A549 treated with dexamethasone at 1 μM for 4 hours (cell line): ENCODE measurements at places on chromosomes 7 and 10. TPM values are rescaled to one million over a fixed set of nuclear protein-coding genes. Genes with fewer than 3 reads are reported as not detected.

CDHR1 gene
- total RNA-seq, result 0.05 to 0.15 TPM (median 0.11 TPM) in 5 replicates

NUTM2E gene
- 0.26 to 0.48 TPM (median 0.40 TPM) in 5 replicates for total RNA-seq

TBXAS1 gene
- total RNA-seq, result 11.8 to 15.6 TPM (median 13.3 TPM) in 5 replicates

RP9 gene
- 31.3 to 34.0 TPM (median 32.3 TPM) in 5 replicates for total RNA-seq

FAM171A1 gene
- total RNA-seq, result 20.1 to 24.9 TPM (median 23.1 TPM) in 5 replicates

PHKG1 gene
- 0.39 to 0.77 TPM (median 0.54 TPM) in 5 replicates for total RNA-seq

VKORC1L1 gene
- total RNA-seq, result 23.1 to 36.1 TPM (median 30.5 TPM) in 5 replicates

GPR85 gene
- not detected in 5 replicates for total RNA-seq

ZNF248 gene
- 2.8 to 4.8 TPM (median 4.1 TPM) in 5 replicates for total RNA-seq

ANXA8L1 gene
- 97.3 to 134 TPM (median 106 TPM) in 5 replicates for total RNA-seq

MTERF1 gene
- 12.0 to 14.7 TPM (median 13.6 TPM) in 5 replicates for total RNA-seq

SLC13A4 gene
- total RNA-seq, result 0.13 to 0.22 TPM in 2 of 5 replicates, not detected in the others

SEMA3C gene
- total RNA-seq, result 53.5 to 113 TPM (median 83.6 TPM) in 5 replicates

DDC gene
- 0.67 to 1.3 TPM (median 0.91 TPM) in 5 replicates for total RNA-seq

UNC5B gene
- 2.8 to 5.0 TPM (median 4.7 TPM) in 5 replicates for total RNA-seq

GLI3 gene
- total RNA-seq, result 0.05 to 0.45 TPM (median 0.19 TPM) in 5 replicates

PRF1 gene
- 0.02 to 0.16 TPM (median 0.05 TPM) in 3 of 5 replicates, not detected in the others for total RNA-seq

VSTM4 gene
- 0.24 to 0.42 TPM (median 0.35 TPM) in 5 replicates for total RNA-seq

ADRA2A gene
- 0.10 to 0.27 TPM (median 0.18 TPM) in 5 replicates for total RNA-seq

ZCCHC24 gene
- total RNA-seq, result 2.2 to 3.7 TPM (median 3.3 TPM) in 5 replicates

PNLIP gene
- total RNA-seq, result 0.16 to 0.27 TPM (median 0.21 TPM) in 5 replicates

GIMAP7 gene
- total RNA-seq, result not detected in 5 replicates

HKDC1 gene
- total RNA-seq, result 9.0 to 13.3 TPM (median 10.3 TPM) in 5 replicates

NFE2L3 gene
- total RNA-seq, result 8.1 to 10.4 TPM (median 8.7 TPM) in 5 replicates

MLXIPL gene
- total RNA-seq, result 1.1 to 1.6 TPM (median 1.1 TPM) in 5 replicates

HMX3 gene
- not detected in 5 replicates for total RNA-seq

PRKAR2B gene
- 2.4 to 2.8 TPM (median 2.7 TPM) in 5 replicates for total RNA-seq

ATOH7 gene
- total RNA-seq, result 0.09 to 0.33 TPM (median 0.21 TPM) in 5 replicates

ANKRD2 gene
- 4.6 to 8.7 TPM (median 7.4 TPM) in 5 replicates for total RNA-seq

ASZ1 gene
- total RNA-seq, result not detected in 5 replicates

GBX1 gene
- 0.09 to 0.22 TPM (median 0.13 TPM) in 4 of 5 replicates, not detected in the other for total RNA-seq

ELFN1 gene
- total RNA-seq, result 0.24 to 0.37 TPM (median 0.33 TPM) in 5 replicates

AOAH gene
- total RNA-seq, result 0.11 to 0.16 TPM in 2 of 5 replicates, not detected in the others

CBX3 gene
- total RNA-seq, result 199 to 274 TPM (median 215 TPM) in 5 replicates

CYP26A1 gene
- total RNA-seq, result 2.5 to 3.2 TPM (median 2.6 TPM) in 5 replicates

ABCA13 gene
- total RNA-seq, result 0.01 to 0.06 TPM (median 0.05 TPM) in 5 replicates

SYCE1 gene
- total RNA-seq, result not detected in 5 replicates

TMEM213 gene
- total RNA-seq, result not detected in 5 replicates

BMPER gene
- total RNA-seq, result 4.2 to 6.8 TPM (median 4.6 TPM) in 5 replicates

TMEM225B gene
- 0.32 to 1.3 TPM (median 1.1 TPM) in 5 replicates for total RNA-seq

RAPGEF5 gene
- total RNA-seq, result 0.14 to 0.29 TPM (median 0.17 TPM) in 5 replicates
